AG09319 (cell line): ENCODE measurements at places on chromosomes 2 and 18.

GRCh38 chr18:79736846-79737245 lies 57.2 kb downstream of the CTDP1 start:
- no peak for DNase-seq

DNA sequence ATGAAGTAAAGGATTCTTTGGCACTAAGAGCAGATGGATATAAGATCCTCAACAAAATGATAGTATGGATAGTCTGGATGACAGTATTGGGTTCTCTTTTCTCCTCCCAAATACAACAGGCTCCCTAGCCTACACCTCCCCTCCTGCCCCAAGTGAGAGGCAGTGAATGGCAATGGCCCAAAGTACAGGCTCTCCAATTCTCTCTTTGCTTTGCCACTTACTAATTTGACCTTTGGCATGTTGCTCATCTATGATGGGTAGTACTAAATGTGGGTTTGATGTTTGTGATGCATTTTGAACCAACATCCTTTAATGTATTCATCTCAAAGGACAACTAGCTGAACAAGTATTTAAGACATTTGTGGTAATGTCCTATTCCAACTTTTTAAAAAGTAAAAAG lies 65.9 kb downstream of the EIF5B start:
- DNase-seq = no peak

DNA sequence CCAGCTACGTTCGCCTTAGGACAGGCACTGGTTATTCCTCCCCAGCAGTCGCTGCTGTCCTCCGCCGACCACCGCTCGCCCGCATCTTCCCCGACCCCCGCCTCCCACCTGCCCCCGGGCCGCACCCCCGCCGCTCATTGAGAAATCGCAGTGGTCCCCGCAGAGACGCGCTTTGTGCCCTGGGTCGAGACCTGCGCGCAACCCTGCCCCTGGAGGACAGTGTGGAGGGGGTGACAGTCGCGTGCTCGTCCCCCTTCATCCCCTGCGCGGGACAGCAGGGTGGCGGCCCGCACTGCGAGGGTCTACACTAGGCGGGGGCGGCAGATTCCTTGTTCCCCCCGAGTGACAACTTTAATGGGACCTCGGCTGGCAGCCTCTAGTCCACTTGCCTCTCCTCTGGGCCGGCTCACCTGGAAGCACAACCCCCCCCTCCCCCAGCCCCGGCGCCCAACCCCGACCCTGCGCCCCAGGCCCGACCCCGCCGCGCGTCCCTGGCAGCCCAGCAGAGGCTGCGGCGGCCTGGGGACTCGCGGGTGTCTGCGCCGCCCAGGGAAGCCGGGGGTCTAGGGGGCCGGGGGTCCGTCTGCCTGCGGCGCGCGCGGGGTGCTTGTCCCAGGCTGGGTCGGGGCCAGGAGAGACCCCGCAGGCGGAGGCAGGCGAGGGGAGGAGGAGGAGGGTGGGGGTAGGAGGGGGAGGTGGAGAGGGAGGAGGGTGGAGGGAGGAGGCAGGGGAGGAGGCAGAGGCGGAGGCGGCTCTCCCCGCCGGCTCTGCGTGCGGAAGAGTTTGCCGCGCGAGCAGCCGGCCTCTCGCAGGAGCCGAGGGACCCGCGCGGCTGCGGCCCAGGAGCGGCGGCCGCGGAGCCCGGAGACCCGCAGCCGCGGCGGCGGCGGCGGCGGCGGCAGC lies at the start of gene NPAS2:
TSS of gene NPAS2 (plus strand) at position 770 of the 903 bp plus-strand sequence. CDS start 84,616 bp downstream, outside the sequence.
- DNase-seq = no peak

- DNase-seq = no peak
Measured at GRCh38 chr18:44500808-44501610, 179.7 kb upstream of the SETBP1 start.

GRCh38 chr18:59324623-59324971 lies 6.1 kb upstream of the CPLX4 start:
- DNase-seq = no peak

GRCh38 chr2:222057347-222058073 lies 241.3 kb downstream of the PAX3 start:
- DNase-seq = no peak

GRCh38 chr2:105377871-105378270 lies 21.0 kb downstream of the FHL2 start:
- no peak for DNase-seq

DNA sequence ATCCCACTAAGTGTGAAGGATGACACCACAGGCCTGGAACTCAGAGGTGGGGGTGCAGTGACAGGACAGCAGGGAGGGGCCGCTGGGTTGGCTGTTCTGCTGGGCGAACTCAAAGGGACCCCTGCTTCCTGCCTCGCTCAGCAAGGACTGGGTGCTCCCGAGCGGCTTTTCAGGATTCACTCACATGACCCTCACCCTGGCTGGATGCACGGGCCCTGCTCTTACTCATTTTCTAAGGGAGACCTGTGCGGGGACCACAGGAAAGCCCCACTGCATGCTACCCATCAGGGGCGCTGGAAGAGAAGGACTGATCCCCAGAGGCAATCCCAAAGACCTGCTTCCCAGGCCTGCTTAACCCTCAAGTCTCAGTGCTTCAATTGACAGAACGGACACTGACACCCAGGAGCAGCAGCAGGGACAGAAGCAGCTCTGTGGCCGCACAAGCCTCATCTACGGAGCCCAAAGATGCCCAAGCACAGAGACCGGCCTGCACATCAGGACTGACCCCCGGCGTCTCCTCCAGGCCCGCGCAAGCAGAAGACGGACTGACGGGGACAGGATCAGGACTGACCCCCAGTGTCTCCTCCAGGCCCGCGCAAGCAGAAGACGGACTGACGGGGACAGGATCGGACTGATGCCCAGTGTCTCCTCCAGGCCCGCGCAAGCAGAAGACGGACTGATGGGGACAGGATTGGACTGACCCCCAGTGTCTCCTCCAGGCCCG lies 29.6 kb downstream of the THAP4 start:
- no peak for DNase-seq

- no peak for DNase-seq
Measured at GRCh38 chr2:35989040-35989439, 366.5 kb upstream of the CRIM1 start.

DNA sequence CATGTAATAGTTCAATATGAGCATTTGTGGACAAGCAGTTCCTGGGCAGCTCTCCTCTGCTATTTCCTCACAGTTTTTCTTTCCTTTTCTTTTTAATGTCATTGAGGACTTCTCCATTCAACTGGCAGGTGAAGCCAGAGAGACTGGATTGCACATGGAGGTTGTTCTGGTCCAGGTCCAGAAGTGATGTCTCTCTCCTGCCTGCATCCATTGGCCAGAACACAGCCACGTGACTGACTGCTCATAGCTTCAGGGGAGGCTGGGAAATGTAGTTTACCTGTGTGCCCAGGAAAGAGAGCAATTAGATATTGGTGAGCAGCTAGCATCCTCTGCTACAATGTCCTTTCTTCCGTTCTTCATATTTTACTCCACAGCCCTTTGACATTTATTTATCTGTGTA lies 20.2 kb upstream of the ADAM23 start:
- DNase-seq = no peak

DNA sequence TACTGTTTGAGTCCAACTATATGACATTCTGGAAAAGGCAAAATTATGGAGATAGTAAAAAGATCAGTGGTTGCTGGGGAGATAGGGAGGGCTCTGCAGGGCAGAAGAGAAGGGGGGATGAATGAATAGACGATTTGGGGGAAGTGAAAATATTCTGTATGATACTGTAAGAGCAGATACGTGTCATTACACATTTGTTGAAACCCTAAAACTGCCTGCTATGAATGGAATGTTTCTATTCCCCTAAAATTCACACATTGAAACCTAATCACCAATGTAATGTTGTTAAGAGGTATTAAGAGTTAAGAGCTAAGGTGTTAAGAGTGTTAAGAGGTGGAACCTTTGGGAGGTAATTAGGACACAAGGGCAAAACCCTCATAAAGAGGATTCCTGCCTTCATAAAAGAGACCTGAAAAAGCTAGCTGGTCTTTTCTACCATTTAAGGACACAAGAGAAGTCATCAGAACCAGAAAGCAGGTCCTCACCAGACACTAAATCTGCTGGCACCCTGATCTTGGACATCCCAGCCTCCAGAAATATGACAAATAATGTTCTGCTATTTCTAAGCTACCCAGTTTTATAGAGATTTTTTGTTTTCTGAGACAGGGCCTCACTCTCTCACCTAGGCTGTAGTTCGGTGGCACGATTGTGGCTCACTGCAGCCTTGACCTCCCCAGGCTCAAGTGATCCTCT lies 76.2 kb downstream of the ATAD2B start:
- no peak for DNase-seq

- DNase-seq = no peak
Measured at GRCh38 chr2:106579750-106580197, 92.6 kb downstream of the CD8B2 start.

DNA sequence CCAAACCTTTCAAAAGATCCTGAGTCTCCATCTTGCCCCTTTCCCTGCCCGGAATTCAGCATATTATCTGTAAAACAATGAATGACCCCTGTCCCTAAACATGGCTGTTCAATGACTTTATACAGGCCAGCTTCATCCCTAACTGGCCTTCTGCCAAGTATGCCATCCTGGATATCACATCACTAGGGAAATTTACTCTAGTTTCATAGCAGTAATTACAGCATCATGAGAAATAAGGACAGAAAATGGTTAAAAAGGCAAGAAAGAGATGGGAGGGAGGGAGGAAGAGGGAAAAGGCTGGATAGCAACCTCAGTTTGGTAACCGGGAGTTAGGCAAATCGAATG lies 4.4 kb downstream of the MBOAT2 start:
- no peak for DNase-seq

GRCh38 chr18:50610349-50610748 lies 50.5 kb downstream of the MAPK4 start:
- no peak for DNase-seq

- no peak for DNase-seq
Measured at GRCh38 chr2:85536479-85536878, 2.5 kb upstream of the MAT2A start.

DNA sequence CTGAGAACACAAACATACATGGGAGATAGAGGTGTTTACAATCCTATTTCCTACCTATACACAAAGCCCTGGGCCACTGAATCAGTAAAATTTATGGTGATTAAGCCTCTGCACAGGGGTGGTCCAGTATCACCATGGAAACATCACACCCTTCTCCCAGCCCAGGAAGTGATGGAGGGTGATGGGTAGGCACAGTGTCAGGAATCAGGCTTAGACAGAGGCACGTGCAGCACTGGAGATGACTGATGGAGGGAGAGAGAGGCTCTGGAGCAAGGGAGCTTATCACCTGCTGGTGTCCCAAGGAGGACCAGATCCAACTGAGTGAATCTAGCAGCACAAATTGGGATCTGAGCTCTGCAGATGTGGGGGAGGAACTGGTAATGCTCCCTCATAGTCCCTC lies 117.2 kb downstream of the RPIA start:
- DNase-seq = no peak

DNA sequence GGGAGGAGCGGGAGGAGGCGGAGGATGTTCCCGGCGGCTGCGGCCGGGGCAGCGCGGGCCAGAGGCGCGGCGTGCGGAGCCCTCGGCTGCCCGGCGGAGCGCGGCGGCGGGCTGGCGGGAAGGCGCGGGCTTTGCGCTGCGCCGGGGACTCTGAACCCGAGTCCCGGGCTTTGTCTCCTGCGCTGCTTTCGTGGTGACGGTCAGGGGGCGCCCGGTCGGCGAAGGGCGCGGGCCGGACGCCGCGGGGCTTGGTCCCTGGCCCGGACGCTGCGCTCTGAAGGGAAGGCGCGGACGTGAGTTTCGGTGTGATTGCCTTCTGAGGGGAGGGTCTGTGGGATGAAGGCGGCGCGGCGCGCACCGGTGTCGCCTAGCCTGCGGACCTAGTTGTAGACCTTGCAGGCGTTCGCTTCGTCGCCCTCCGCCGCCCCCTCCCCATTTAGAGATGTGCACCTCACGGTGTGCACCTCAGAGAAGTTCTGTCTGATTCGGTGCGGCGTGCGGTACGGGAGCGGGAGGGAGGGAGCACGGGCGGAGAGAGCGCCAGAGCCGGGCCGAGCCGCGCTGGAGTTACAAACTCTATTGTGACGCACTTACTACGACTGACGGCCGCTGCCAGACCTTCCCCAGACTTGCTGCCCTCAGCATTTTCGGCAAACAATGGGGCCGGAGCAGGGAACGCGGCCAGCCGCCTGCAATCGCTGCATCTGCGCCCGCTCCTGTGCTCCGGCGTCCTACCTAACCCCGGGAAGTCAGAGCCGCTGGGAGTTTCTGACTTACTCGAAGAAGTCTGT lies 2.1 kb downstream of the BCL2L11 start:
- DNase-seq = peak; percentile 53

DNA sequence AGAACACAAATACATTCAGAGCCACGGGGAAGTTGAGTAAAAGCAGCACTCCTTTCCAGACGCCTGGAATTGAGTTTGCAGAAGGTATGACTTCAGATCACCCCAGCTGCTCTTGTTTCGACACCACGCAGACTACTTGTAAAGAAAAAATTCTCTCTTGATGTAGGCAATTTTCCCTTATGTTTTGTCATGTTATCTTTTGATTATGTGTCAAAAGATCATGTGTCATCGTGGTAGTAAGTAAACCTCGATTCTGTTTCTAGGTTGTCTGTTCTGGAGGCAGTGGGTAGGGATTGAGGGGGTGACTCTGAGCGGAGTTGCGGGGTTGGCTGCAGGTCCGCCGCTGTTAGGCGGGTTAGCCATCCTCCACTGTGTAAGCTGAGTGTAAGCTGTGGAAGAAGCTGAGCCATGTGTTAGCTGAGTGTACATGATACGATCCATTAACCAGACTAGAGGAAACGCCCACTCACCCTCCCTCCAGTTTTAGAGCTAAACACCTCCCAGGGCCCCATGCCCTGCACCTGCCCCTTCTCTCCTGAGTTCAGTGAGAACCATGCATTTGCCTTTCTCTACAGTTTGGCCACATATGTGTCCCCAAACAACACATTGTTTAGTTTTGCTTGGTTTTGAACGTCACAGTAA lies 181.8 kb downstream of the SNTG2 start:
- DNase-seq = no peak

- no peak for DNase-seq
Measured at GRCh38 chr18:25033747-25034471, 318.1 kb downstream of the ZNF521 start.

- no peak for DNase-seq
Measured at GRCh38 chr18:38081516-38081915, 515.9 kb upstream of the CELF4 start.

GRCh38 chr2:18799397-18799796 lies 210.0 kb upstream of the NT5C1B start:
- DNase-seq = no peak

DNA sequence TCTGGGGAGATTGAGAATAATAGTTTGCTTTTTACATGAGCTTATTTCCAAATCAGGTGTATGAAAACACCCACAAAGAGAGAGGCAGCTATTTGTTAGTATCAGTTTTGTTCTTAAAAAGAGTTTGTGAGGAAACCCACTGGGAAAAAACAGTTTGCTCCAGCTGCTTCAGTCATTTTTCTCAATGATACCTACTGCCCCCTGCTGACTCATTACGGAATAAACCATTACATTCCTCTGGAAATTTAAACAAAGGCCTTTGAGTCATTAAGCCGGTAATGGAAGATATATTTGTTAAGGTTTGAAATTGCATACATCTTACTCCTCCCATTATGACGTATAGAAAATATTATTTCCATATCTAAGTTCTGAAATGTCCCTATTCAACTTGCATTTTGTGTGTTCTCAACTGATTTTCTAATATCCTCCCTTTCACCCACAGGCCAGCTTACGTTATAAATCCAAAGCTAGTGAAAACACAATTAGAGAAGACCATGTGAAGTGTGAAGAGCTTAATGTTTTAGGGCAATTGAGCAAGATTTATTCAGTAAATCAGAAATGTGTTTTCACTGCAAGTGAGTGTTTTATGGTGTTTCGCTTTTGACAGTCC lies 761.6 kb downstream of the DSC3 start:
- DNase-seq = peak; percentile 18
